ENCODE measurements at places on chromosomes 4 and X.

- no peak for DNase-seq
Observed at GRCh38 chrX:24410514-24411189, 50.2 kb downstream of the SUPT20HL1 start.

DNA sequence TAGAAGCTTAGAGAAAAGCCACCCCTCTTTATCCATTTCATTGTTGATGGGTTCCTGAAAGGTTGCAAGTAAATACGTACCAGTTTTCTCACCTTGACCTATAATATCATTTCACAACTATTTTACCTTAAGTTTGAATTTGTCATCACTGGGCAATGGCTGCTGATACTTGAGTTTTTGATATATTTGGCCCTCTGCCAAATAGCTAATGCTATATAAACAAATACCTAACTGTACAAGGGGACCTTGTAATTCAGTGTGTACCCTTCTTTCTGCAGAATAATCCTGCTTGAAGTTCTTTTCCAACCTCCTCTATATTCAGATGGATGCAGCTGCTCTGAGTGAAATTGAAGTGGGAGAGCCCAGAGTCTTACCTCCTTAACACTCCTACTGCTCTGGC lies 19.0 kb upstream of the GLUD2 start:
- no peak for DNase-seq

DNA sequence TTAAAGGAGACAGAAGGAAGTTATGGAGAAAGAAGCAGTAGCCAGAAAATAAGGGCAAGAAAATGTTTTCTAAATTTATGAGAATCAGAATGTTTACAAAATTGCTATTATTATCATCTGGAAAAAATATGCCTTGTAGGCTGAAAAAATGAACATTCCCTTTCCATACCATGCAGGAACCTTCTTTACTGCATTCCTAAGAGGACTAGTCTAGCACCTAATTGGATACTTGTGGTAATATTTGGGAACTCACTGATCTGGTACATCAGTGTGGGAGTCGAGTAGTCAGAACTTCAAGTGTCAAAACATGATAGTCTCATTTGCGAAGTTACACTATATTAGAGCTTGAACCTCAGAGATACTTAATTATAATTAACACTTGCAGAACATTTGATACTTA lies 51.9 kb downstream of the TET2 start:
- DNase-seq = no peak

GRCh38 chr4:5280828-5281227 lies 229.5 kb downstream of the STK32B start:
- DNase-seq = no peak

DNA sequence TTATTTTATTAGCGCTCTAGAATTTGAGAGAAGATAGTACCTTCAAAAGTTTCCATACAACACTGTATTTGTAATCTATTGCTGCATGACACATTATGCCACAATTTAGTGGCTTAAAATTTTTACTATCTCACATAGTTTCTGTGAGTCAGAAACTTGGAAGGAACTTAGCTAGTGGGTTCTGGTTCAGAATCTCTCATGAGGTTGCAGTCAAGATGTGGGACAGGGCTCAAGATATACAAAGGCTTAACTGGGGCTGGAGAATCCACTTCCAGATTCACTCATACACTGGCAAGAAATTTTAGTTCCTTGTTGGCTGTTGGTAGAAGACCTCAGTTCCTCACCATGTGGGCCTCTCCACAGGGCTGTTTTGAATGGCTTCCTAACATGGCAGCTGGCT lies 11.5 kb upstream of the C4orf54 start:
- no peak for DNase-seq

GRCh38 chrX:96761566-96761965 lies 76.9 kb downstream of the DIAPH2 start:
- DNase-seq = no peak

DNA sequence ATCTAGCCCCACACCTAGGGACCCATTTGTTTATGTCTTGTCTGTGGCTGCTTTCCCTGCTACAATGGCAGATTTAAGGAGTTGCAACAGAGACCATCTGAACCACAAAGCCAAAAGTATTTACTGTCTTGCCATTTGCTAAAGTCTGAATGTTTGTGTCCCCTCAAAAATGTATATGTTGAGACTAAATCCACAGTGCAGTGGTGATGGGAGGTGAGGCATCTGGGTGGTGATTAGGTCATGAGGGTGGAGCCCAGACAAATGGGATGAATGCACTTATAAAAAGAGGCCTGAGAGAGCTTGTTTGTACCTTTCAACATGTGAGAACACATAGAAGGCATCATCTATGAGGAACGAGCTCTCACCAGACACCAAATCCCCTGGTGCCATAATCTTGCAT lies 137.3 kb downstream of the TMEM144 start:
- DNase-seq = no peak

- no peak for DNase-seq
Observed at GRCh38 chr4:3525532-3526430, 6.4 kb downstream of the LRPAP1 start.

DNA sequence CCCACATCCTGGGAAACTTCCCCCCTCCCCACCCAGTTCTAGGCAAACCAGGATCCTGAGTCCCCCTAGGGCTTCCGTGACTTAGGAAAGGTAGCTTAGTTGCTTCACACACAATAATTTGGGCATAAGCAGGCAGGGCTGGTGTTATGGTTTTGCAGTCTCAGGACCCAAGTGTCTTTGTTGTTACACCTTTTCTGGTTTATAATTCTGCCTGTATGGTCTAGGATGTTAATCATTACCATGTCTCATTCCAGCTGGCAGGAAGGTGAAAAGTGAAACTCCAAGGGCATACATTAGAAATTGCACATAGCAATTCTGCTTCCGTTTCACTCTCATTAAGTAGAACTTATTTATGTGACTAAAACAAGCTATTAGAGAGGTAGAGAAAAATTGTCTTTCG lies 16.8 kb downstream of the UGT8 start:
- no peak for DNase-seq

GRCh38 chrX:107117993-107118321 lies 665 bp downstream of the RBM41 start:
- DNase-seq = no peak

GRCh38 chr4:152224223-152224622 lies 311.7 kb downstream of the FBXW7 start:
- no peak for DNase-seq

DNA sequence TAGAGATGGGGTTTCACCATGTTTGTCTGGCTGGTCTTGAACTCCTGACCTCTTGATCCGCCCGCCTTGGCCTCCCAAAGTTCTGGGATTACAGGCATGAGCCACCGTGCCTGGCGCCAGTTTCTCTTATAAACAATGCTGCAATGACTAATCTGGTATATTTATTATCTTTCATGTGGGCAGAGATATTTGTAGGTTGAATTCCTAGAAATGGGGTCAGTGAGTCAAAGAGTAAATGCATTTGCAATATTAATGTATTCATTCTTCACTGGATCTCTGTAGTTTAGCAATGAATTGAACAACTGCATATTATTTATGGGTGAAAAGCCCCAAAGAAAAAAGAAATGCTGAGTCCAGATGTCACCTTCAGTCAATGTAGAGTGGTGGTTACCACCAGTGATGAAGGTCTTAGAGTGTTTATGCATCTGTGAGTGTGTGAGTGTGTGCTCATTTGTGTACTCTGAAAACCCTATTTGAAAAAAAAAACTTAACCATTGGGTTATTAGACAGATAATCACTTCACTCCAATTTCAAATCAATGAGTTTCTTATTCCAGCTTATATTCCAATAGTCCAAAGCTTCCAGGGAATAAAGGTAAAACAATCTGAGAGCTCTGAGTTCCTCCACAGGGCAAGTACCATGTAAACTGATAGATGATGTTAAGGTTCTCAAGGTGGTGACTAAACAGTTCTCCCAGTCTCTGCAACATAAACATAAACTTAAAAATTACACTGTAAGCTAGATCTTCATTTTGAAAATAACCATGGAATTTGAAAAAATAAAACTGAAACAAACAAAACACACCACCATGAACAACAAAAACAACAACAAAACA lies 22.6 kb upstream of the CD38 start:
- DNase-seq = peak; percentile 51

DNA sequence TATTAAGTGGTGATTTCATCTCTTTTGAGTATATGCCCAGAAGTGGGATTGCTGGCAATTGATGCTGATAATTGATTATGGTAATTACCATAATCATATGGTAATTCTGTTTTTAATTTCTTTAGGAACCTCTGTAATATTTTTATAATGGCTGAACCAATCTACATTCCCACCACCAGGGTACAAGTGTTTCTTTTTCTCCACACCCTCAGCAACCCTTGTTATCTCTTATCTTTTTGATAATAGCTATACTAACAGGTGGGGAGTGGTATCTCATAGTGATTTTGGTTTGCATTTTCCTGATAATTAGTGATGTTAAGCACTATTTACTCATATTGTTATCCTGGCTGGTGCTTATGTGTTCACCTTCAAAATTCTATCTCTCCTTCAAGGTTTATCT lies 212.6 kb downstream of the FMR1NB start:
- DNase-seq = no peak

- DNase-seq = no peak
Observed at GRCh38 chr4:140102421-140102820, 51.6 kb downstream of the MAML3 start.

DNA sequence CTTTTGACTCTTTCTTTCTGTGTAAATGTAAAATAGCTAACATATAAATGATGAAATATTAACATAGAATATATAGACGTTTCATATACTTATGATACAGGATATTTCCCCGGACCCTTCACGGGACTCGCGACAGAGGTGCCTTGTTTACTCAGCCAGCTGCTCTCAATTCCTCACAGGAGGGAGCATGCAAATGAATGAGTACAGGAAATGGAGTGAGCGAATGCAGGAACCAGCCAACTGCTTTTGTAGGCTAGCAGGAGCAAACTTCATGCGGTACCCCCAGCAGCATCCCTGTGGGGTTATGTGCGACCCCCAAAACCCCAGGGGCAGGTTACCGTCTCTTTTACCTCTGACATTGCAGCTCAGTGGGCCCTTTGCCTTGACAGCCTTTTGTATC lies 110.3 kb upstream of the PDHA2 start:
- no peak for DNase-seq

GRCh38 chrX:12891915-12892506 lies 14.4 kb upstream of the TLR8 start:
- DNase-seq = no peak

DNA sequence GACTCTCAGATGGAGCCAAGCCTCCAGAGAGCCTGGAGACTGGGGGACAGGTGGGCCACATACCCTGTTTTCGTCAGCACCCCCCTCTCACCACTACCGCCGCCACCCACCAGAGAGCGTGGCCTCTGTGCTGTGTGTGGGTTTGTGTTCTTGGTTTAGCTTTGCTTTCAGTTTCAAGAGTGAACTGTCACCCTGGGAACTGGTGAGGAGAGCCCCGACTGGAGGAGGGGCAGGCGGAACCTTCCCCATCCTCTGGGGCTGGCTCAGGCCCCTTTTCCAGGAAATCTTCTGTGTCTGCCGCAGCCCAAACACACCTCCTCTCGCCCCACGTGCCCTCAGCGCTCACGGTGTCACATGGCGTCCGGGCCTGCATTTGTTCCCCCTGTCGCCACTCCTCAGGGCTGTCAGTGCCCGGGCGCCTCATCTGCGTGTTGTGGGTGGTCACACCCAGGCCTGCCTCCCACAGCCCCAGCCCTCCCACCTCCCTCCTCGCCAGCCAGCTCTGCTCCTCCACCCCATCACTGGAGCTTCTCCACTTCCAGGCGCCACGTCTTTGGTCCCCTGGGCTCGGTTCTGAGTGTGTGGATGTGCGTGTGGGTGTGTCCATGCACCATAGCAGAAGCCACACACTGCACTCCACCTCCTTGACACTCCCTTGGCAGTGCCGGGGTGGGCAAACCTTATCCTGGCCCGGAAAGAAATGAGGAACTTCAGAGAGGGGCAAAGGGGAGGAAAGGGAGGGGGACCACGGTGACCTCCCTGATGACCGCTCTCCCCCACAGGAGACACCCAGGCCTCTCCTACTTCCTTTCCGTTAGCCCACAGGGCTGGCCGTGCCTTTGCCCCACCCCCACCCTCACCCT lies 27.8 kb downstream of the ELF4 start:
- DNase-seq = peak; percentile 91

- no peak for DNase-seq
Observed at GRCh38 chrX:10101269-10101668, 55.5 kb upstream of the CLCN4 start.

- DNase-seq = no peak
Observed at GRCh38 chr4:7660176-7661039, 225.7 kb upstream of the PSAPL1 start.

- no peak for DNase-seq
Observed at GRCh38 chr4:83413676-83414075, 41.9 kb downstream of the HELQ start.

- DNase-seq = no peak
Observed at GRCh38 chr4:153556435-153556815, 90.3 kb downstream of the TMEM131L start.

DNA sequence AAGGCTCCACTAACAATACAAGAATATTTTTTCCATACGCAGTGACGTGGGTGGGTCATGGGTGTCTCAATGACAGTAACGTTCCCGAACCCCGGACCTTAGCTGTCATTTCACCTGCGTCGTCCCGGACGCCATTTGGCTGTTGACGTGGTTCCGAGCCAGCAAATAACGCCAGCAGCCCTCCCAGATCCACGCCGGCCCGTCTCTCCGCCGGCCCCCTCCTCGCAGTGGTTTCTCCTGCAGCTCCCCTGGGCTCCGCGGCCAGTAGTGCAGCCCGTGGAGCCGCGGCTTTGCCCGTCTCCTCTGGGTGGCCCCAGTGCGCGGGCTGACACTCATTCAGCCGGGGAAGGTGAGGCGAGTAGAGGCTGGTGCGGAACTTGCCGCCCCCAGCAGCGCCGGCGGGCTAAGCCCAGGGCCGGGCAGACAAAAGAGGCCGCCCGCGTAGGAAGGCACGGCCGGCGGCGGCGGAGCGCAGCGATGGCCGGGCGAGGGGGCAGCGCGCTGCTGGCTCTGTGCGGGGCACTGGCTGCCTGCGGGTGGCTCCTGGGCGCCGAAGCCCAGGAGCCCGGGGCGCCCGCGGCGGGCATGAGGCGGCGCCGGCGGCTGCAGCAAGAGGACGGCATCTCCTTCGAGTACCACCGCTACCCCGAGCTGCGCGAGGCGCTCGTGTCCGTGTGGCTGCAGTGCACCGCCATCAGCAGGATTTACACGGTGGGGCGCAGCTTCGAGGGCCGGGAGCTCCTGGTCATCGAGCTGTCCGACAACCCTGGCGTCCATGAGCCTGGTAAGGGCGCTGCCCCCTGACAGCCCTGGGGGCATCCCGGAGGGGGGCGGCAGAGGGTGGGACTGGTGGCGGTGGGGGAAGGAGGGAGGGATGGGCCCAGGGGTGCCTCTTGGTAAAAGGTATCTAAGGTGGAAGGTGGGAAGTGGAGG lies at the start of gene CPE:
CPE (plus strand) TSS at position 264 of the 933 bp plus-strand sequence; CDS start at position 478, 214 bp downstream.
- peak; percentile 67 for DNase-seq

DNA sequence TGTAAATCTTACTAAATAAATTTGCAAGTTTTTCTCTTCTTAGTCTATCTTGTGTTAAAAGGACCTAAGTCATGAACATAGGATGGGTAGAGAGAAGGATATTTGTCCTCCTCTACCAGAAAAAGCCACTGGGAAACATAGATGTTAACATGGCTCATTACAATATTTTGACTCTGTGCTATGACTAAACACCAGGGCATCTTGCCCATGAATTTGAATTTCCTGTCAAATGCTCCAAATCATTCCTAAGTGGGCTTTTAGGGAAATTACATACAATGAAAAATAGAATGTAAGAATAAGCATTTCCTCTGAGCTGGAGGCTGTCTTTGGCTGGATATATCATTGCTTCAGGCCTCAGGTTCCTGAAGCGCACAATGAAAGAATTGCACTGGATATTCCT lies 39.1 kb downstream of the ANOS1 start:
- DNase-seq = no peak
